ENCODE measurements at places on chromosomes 1 and 21.

GRCh38 chr1:232334811-232335210 is 295.1 kb downstream of the SIPA1L2 start:
- DNase-seq = no peak

GRCh38 chr1:104182251-104182650 is 432.6 kb downstream of the AMY1C start:
- DNase-seq = no peak

DNA sequence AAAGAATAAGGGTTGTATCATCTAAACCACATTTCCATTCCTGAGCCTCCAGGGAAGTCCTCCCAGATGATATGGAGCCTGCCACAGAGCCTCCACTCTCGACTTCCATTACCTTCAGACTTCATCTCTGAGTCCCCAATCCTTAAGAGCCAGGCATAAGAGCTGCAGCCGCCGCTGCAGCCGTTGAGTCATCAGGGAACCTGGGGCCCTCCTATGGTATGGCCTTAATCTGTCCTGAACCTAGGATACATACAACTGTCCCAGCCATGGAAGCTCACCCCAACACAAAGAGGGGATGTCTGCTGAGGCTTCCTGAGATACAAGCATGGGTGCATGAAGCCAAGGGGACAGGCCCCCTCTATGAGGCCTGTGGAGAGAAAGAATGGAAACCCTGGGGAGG is 16.3 kb downstream of the TAL1 start:
- no peak for DNase-seq

GRCh38 chr1:118253053-118253915 is 68.3 kb upstream of the SPAG17 start:
- no peak for DNase-seq

GRCh38 chr1:90192408-90192807 is 197.5 kb downstream of the ZNF326 start:
- no peak for DNase-seq
